Activated CD8-positive, alpha-beta memory T cell treated with anti-CD3 and anti-CD28 coated beads for 48 hours (primary cell): ENCODE measurements at places on chromosomes 7 and 10.

- no peak for DNase-seq
These were observed 30.5 kb downstream of the ABCB1 start for GRCh38 chr7:87570178-87570577.

- no peak for DNase-seq
These were observed 6.2 kb downstream of the FOXI2 start for GRCh38 chr10:127743205-127743604.

GRCh38 chr10:97475936-97476594 lies 22.2 kb downstream of the MMS19 start:
- DNase-seq: no peak

DNA sequence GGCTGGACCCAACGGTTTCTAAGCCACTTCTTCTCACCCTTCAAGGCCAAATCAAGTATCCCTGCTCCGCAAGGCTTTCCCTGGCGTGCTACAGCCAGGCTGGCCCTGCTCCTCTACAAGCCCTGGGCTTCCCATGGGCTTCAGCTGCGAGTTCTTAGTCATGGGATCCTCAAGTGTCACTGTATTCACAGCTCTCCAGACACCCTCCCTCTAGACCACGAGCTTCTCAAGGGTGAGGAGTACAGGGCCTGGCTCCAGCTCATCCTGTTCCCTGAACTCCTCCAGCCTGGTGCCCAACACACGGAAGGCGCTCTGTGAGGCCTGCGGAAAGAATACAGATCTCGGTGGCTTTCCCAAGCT lies 38.8 kb downstream of the FAM53B start:
- DNase-seq: no peak

- DNase-seq: no peak
These were observed 166.2 kb downstream of the CTTNBP2 start for GRCh38 chr7:117707080-117707479.

GRCh38 chr7:36986511-36986933 lies 262.2 kb upstream of the AOAH start:
- DNase-seq: no peak

GRCh38 chr10:28366994-28367393 lies 64.1 kb upstream of the MPP7 start:
- no peak for DNase-seq

DNA sequence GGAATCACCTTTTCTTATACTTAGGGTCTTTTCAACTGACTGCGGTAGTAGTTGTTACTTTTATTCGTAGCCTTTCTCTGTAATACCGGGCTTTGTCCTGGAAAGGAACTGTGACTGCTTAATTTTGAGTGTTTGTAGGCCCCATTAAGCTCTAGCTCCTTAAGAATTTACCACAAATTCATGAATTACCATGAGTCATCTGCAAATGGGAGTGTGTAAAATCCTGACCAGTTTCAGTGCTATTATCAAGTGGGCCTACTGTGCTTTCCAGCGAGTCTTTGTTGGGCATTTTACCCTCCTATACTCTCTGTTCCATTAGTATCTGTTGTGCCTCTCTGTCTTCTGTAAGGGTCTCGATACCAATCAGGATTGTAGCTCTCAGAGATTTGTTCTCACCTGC lies 49.7 kb downstream of the ZMYND11 start:
- no peak for DNase-seq

DNA sequence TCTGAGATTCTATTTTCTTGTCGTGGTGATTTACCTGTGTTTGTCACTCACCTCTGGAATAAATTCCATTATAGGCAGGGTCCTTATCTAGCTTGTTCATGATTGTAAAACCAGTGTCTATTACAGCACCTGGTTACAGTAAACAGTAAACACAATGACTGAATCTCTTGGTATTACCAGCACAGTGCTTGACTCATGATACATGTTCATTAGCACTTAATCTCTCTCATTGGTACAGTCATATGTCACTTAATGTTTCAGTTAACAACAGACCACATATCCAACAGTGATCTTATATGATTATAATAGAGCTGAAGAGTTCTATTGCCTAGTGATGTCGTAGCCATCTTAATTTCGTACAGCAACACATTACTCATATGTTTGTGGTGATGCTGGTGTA lies 1.6 kb upstream of the TASOR2 start:
- DNase-seq: no peak

- no peak for DNase-seq
These were observed 994.1 kb downstream of the TYW1 start for GRCh38 chr7:67990716-67991115.

GRCh38 chr7:131890176-131890575 lies 333.7 kb upstream of the PODXL start:
- no peak for DNase-seq

- DNase-seq: no peak
These were observed 209.2 kb downstream of the SNX10 start for GRCh38 chr7:26500749-26501352.

DNA sequence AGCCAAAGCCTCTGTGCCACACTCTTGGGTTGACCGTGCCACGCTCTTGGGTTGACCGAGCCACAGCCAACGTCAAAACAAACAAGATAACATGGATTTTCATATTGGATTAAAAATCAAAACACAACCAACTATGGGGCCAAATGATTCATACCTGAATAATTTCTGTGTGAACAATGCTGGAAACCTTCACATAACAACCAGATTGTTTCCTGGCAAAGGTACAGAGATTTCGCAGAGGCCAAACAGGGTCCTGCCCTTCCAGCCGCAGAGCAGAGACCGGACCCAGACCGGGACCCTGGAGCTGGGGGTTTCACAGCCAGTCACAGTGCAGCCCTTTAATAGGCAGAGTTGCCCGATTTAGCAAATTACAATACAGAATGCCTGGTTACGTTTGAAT lies 40.5 kb downstream of the ITIH5 start:
- no peak for DNase-seq

DNA sequence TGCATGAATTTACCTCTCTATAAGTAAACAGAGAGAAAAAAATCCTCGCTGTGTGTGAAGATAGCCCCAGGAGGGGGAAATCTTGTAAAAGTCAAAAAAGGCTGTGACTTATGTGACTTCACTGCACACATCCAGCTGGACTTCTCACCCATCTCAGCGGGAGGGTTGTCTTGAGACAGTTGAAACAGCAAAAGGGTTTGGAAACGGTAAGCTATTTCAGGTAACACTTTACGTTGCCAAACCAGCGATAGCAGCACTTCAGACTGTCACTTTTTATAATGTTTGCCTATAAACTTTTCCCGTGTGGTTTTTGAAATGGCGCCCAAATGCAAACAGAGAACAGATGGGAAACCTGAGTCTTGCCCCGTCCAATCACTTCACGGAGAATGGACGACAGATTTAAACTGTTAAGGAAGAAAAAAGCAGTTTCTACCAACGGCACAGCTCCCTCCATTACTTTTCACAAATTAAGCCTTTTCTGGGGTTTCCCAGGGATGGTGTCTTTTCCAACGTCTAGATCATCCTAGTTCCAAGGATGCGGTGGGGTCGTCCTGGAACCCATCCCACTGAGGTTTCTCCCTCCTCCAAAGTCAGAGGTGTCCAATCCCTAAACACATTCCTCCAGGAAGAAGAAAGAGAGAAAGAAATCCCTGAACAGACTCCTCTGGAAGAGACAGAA lies 25.2 kb downstream of the FGFR2 start:
- no peak for DNase-seq

GRCh38 chr10:58028597-58029366 lies 238.9 kb downstream of the IPMK start:
- DNase-seq: no peak

- DNase-seq: no peak
These were observed 404.1 kb upstream of the MKI67 start for GRCh38 chr10:128530301-128530700.

DNA sequence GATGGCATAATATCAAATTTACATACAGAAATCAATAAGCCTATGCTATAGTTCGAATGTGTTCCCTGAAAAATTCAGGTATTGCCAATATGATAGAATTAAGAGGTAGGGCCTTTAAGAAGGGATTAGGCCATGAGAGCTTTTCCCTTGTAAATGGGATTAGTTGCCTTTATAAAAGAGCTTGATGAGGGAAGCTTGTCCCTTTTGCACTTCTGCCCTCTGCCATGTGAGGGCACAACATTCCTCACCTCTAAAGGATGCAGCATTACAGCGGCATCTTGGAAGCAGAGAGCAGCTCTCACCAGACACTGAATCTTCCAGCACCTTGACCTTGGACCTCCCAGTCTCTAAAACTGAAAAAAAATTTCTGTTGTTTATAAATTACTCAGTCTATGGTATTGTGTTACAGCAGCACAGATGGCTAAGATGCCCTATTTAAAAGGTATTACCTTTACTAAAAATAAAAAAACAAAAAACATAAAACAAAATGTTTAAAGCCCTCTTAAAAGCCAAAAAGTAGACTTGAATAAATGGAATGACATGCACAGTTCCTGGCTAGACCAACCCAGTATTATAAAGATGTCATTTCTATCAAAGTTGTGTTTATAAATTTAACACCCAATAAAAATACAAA lies 909.6 kb downstream of the REEP3 start:
- DNase-seq: no peak

- DNase-seq: no peak
These were observed 2.9 kb upstream of the RABGEF1 start for GRCh38 chr7:66737667-66738066.

- no peak for DNase-seq
These were observed 27.8 kb downstream of the COA1 start for GRCh38 chr7:43701500-43701854.

- no peak for DNase-seq
These were observed 1.1 kb downstream of the TMEM196 start for GRCh38 chr7:19772306-19772705.

- DNase-seq: no peak
These were observed 81.8 kb downstream of the PAX2 start for GRCh38 chr10:100826983-100827818.

DNA sequence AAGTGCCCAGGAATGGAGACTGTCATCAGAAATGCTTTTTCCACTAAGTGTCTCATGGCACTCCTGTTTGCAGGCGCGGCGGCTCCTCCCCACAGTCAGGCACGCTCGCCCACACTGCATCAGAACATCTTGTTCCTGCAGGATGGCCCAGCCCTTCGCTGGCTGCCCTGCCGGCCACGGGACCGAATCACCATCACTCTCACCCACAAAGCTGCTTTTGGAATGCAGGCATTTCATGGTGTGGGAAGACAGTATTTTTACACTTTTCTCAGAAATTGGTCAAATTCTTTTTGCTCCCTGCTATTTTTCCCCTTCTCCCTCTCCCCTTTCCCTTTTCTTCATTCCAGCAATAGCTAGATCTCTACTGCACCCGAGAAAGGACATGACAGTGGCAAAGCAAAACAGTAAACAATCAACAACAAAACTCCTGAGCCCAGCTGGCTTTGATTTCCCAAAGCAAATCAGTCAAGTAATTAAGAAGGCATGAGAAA lies 176.1 kb upstream of the TNS3 start:
- no peak for DNase-seq

DNA sequence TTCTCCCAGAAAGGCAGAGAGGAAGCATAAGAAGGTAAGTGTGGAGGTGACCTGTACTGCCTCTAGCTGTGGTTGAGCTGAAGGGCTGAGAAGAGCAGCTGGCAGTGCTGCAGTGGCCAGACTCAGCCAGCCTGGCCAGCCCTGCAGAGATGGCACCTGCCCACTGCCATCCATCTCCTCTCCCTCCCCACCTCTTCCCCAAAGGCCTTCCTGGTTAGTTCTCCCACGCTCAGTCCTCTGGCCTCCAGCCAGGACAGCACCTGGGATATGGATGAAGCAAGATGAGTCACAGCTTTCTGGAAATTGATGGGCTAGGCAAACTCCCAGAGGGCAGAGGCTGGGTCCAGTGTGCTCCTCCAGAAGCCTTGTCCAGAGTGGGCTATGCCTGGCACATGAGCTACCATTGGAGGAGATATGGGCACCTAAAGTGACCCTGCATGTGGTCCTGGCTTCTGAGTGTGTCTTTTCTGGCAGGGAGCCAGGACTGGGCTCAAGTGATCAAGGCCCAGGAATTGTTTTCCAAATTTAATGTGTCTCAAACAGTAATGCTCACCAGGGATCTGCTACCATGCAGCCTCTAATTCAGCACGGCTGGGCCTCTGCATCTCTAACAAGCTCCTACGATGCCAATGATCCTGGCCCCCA lies 81.0 kb upstream of the CACUL1 start:
- DNase-seq: no peak

- no peak for DNase-seq
These were observed 241.9 kb downstream of the PTPRN2 start for GRCh38 chr7:158345731-158346130.
